ENCODE measurements at places on chromosomes 4 and X.

- no peak for DNase-seq
Observed at GRCh38 chrX:22345884-22346283, 73.2 kb downstream of the CBLL2 start.

GRCh38 chr4:57051095-57051494 is 59.1 kb downstream of the IGFBP7 start:
- DNase-seq = no peak

DNA sequence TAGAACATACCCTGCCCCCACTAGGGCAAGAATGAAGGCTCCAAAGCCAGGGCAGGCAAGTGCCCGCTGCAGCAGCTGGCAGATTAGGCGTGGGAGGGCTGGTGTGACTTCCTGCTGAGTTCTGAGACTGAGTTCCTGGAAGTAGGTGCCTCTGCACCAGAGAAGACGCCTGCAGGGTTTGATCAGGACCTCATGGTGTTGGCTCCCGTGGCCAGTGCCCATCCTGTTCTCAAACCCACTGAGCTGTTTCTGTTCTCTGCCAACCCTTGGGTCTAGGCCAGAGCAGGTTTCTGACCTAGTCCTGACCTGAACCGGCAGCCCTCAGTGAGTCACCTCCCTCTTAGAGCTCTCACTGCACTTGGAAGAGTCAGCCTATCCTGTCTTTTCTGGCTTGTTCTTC is 220.7 kb downstream of the HS6ST2 start:
- DNase-seq = no peak

DNA sequence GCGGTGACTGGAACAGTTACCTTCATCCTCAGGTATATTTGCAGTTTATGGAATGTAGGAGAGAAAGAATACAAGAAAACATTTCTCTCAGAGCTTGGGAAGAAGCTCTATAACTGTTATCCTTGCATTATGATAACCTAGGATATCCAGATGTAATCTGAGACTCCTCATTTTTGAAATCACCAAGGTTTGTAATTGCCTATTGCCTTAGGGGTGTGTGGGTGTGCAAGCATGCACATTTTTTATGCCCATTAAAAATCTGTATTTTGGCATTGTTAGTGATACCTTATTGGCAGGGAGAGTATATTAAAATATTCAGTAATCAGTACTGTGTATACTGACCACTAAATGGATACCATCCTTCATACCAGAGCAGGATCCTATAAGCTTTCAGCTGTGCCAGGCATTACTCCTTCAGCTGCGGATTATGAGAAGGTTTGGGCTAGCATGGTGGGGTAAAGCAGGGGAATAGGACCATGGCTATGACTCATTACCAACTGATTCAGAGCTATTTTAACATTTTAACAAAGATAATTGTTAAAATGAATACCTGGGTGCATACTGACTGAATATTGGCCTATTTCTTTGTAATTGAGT is 8.3 kb downstream of the SEC24B start:
- DNase-seq = no peak

GRCh38 chr4:743463-744211 is 38.0 kb downstream of the PCGF3 start:
- no peak for DNase-seq

DNA sequence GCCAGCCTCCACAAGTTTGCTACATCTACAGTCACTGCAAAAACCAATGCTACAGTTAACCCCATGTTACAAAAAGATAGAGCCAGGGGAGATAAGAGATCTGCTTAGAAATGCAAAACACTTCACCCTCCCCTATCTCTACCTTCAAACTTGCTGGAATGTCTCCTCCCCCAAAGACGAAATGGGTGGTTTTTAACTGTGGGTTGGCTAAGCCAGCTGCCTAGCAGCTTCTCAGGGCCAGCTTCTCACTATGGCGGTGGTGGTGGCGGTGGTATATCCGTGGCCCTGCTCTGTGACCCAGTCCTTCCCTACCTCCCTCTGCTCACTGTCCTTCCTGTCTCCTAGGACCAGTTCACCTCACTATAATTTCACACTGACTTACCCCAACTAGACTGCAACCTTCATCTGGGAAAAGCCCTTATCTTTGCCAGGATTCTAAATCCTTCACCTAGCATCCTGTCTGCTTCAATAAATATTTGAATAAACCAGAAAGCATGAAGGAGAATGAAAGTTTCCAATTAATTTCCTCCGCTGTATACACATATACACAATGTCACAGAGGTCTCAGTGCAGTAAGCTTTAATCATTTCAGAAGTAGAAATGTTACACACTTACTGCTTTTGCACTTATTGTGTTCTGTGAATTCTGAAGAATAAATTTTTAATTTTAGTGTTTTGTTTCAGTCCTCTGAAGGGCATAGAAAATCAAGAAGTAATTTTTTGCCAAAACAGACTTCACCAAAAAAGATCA is 46.3 kb downstream of the SH3KBP1 start:
- no peak for DNase-seq

GRCh38 chr4:37725718-37726117 is 39.5 kb upstream of the RELL1 start:
- DNase-seq = no peak

- DNase-seq = no peak
Observed at GRCh38 chr4:16439768-16440167, 213.5 kb upstream of the TAPT1 start.

GRCh38 chrX:12709047-12709446 is 82.2 kb upstream of the PRPS2 start:
- no peak for DNase-seq

- DNase-seq = peak; percentile 29
Observed at GRCh38 chr4:97994765-97995465, 148.4 kb downstream of the STPG2 start.

DNA sequence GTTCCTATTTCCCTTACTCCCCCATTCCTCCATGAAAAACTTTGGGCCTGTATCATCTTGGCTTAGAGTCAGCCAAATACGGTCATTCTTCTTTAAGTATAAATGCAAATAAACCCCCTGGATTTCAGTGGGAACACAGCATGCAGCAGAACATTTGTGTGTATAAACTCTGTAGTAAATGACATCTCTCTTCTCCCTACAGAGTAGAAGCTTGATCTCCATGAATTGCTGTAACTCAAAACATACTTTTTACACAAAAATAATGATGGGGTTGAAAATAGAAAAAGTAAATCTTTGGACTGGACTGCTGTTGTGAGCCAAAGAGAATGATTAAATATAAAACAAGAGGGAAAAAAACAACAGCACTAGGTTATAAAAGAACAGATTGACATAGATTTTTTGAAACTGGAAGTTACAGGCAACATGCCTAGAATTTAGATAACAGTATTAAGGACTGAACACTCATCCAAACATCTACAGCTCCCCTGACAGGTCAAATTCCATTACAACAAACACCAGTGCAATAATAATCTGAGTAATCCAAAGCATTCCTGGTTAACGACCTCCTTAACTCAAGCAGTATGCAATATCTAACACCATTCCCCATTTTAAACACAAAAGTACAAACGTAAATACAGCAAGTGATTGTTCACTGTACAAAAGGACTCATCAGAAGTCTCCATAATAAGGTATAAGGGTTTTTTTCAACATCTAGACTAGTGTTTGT is 30.7 kb downstream of the TSPAN5 start:
- no peak for DNase-seq

DNA sequence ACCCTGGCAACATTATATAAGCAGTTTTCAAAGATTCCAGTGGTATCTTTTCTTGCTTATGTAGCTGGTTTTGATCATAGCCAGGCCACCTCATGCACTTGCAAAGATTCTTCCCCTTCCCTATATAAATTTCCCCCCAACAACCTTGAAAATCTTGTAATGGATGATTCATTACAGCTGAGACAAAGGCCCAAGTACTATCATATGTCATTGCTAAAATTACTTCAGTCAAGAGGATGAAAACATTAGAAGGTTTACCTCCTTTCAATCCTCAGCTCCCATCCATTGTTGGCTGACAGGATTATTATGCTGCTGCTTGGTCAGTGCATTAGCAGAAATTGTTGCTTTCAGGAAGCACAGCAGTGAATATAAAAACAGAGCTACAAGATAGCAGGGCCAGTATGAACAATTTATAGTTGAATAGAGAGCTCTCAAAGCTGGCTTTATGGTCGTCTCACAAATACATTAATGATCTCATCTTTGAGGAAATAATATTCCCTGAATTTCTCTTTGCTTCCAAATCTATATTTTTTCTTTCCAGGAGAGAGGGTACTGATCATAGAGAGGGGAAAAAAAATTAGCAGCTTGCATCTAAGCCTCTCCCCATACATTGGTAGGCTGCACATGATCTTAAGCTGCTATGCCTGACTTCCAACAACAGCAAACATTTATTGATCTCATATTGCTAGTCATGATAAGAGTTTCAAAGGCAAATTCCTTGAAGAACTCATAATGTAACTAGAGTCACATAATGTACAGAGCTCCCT is 7.7 kb upstream of the ARHGEF38 start:
- DNase-seq = no peak

DNA sequence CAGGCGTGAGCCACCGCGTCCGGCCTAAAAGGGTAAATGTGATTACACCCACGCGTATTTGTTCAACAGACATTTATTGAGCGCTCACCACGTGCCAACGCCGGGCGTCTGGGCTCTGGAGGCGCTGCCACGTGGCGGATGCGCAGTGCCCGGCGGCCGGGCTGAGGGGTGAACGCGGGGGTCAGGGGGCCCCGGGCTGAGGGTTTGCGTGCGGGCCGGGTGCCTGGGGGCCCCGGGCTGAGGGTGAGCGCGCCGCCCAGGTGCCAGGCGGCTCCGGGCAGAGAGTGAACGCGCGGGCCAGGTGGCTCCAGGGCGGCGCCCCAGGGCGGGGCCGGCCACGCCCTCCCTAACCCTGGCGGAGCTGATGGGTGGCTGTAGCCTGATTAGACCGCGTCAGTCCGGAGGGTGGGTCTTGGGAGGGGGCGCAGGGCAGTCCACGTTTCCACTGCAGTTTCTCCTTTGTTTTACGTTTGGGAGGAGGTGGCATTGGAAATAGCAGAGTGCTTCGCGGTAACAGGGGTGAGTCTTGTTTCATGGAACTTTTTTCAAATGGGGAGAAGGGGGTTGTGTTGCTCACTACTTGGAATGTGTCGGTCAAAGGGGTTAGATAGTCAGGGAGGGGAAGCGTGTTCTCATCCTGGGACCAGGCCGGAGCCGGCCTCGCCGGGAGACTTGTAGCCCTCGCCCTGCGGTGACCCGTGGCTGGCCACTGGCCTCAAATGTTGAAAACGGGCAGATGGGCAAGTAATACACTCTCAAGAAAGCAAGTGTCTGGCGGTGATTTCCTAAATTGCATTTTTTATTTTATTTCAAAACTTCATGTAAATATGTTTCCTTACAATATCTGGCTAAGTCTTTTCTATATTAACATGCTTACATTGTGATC is at the start of gene ZFP42:
ZFP42 (plus strand) TSS at position 450 of the 886 bp plus-strand sequence. CDS start 7,037 bp downstream, outside the sequence.
- DNase-seq = no peak

DNA sequence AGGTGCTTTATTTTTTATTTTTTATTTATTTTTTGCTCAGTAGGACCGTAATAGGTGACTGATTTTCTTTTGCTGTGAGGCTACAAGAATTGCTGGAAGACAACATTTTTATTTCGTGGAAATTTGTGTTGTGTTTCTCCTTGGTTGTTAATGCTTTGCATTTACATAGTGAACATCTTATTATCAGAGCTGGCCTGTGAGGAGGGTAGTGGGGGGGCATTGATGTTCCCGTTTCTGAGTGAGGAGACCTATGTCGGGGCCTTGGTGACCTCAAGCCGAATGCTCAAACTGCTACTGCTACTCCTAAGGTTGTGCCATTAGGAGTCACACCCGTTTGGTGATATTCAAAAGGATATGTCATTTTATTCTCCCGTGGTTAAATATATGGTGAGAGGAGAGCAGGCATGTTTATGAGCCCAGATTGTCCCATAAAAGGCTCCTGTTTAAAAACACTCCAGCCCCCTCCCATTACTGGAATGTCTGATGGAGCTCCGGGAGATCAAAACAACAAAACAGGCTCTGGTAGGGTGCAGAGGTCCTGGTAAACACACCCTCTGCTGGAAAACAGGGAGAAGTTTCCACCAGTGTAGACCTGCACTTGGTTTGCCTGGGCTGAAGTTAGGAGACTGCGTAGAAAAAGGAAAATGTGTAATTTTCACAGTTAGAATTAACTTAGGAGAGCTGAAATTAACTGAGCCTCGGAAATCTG is 5.6 kb downstream of the PDGFRA start:
- no peak for DNase-seq

DNA sequence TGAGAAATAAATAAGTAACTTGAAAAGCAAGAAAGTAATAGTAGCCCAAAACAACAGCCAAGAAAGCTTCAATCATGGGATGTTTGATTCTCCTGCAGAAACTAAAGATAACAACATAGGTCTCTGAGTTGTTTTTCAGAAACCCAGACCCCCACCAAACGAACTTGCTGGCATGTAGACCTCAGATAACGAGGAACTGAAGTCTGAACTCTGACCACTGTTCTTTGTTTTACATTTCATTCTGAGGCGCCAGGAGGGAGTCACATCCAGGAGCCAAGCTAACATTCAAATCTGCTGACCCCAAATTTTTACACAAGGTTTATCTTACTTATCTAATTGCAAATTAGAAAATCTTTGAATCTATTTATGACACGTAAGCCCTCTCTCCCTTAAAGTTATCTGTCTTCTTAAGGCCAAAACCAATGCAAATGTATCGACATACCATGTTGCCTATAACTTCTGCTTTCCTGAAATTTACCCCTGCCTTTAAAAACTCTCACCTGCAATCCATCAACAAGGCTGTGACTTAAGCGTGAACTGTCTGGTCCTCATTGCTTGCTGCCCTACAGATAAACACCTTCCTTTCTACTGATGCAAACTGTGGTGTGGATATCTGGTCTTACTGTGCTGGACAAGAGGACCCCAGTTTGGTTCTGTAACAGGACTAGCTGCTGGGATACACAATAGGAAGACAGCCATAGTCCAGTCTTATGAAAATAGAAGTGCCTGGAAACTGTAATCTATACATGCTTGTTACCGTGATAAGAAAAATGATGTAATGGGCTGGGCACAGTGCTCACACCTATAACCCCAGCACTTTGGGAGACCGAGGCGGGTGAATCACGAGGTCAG is 37.5 kb upstream of the NEIL3 start:
- DNase-seq = no peak

- DNase-seq = no peak
Observed at GRCh38 chr4:56298236-56298635, 89.1 kb downstream of the AASDH start.

DNA sequence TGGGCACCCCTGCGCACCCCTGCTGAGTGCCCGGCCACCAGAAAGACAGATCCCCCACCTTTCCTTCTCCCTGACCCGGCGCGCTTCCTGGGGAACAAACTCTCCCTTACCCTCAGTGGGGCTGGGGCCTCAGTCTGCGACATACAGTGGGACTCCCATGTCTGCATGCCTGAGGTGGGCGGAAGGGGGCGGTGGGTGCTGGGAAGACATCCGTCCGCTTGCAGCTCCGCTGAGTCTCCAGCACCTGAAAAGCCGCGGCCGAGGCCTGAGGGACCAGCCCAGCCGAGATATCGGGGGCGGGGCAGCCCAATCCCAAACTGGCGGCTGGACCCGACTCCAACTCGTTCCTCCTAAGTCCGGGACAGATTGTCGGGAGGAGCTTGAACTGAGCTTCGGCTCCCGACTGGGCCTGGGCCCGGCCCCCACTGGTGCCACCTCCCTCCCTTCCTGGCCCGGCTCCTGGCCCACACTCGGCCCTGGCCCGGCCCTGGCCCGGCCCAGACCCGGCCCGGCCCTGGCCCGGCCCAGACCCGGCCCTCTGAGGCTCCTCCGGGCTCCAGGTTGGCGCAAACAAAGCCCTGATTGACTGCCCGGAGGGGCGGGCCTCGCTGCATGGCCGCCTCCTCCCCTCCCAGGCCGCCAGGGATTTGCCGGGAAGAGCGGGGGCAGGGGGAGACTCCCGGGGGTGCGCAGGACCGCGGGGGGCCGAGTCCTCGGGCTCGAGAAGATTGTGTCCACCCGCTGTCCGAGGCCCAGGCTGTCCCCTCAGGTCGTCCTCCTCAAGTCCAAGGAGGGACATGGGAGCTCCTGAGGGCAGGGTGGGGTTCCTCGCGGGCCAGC is 877 bp upstream of the SLC16A2 start:
- no peak for DNase-seq

GRCh38 chr4:80195441-80196140 is 1.7 kb upstream of the PRDM8 start:
- no peak for DNase-seq
